ENCODE measurements at places on chromosomes 3 and 15.
A peak's percentile ranks its signal among the peaks of the same experiment; 100 is the strongest.

DNA sequence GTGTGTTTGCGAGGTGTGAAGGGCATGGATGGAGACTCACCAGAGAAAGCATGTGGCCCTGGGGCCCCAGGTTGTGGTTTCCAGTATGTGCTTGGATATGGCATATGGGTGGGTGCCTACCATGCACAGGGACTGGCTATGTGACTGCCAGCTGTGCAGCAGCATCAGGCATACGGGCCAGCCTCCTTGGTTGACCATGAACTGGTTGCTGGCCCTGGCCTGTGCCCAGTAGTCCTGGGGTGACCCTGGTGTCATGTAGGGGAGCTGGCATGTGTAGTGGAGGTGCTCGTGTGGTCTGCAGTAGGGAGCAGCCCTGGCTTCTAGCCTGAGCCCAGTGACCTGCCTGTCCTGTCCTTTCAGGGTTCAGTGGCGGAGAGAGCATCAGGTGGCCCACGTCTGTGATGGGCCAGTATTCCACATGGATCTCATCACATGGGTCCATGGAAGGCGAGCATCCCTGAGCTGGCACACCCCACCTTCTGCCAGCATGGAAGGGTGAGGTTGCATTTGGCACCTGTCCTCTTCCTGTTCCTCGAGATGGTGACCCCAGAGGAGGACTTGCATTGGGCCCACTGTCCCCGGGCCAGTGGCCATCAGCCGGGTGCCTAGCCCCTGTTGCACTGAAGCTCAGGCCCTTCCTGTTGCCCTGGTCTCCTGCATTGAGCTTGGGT lies 228.9 kb downstream of the SNRPN start:
- no peak for DNase-seq

DNA sequence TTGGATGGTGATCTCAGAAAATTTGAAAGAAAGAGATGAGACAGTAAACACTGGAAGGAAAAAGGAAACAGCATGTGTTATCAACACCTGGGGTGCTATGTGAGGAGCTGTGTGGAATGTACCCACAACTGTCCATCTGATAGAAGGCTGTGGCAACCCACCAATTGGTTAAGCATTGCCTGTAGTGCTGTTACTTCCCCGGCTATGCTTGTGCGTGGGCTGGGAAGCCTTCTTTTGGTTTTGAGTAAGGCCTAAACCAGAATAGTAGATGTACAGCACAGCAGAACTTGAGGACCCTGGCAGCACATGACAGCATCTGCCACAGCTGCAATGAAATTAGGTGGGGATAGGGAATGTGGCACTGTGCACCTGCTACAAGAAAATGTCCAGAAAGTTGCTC lies 184.5 kb downstream of the FHIT start:
- no peak for DNase-seq

DNA sequence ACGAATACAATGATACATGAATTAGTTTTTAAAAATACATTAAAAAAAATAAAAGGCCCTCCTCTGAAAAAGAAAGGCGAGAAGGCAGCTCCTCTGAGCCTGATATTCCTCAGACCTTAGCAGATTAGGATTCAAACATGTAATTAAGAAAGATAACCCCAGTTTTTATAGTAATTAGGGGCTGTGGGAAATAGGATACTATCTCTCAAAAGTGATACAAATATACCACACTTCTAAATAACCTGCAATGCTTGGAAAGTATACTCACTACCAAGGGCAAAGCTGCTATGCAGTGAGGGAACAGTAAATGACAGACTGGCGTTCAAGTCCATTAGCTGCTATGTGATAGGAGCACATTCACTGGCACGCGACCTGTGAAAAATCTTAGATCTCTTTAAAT lies 445.1 kb downstream of the FOXP1 start:
- DNase-seq: no peak

- DNase-seq: peak; percentile 33
Observed at GRCh38 chr3:53195602-53196574, 34.9 kb downstream of the PRKCD start.

DNA sequence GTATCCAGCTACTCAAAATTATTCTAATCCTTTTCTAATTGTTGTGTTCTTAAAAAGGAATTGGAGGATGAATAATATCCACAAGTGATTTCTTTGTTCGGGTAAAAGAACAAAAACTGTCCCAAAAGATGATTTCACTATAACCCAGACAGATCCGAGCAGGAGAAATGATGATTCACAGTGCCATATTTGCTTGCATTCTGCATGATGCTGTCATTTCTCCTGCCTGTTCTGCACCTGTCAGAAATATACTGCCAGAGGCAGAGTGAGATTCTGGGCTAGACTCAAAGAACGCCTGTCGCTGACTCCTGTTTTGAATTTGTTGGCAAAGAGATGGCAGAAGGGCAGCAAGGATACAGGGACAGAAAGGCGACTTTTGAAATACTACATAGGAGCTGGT lies 34.7 kb upstream of the SLC24A5 start:
- no peak for DNase-seq

DNA sequence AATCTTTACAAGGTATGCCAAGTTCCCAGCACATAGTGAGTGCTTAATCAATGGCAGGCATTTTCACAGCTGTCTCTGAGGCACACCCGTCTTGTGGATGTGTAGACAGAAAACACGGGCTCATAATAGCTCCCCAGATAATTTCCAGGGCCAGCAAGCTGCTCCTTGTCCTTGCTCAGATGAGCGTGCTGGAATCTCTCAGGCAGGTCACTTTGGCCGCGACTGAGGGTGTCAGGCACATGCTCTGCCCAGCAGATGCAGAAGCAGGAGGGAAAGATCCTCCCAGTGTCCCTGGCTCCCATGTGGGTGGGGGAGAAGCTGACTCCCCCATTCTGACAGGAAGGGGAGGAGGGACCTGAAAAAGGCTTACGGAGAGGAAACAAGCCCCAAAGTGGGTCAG lies 35.6 kb upstream of the SLC6A1 start:
- no peak for DNase-seq

- DNase-seq: no peak
Observed at GRCh38 chr3:60303160-60303559, 948.1 kb downstream of the FHIT start.

- DNase-seq: no peak
Observed at GRCh38 chr3:46469680-46470357, 5.1 kb upstream of the LTF start.

DNA sequence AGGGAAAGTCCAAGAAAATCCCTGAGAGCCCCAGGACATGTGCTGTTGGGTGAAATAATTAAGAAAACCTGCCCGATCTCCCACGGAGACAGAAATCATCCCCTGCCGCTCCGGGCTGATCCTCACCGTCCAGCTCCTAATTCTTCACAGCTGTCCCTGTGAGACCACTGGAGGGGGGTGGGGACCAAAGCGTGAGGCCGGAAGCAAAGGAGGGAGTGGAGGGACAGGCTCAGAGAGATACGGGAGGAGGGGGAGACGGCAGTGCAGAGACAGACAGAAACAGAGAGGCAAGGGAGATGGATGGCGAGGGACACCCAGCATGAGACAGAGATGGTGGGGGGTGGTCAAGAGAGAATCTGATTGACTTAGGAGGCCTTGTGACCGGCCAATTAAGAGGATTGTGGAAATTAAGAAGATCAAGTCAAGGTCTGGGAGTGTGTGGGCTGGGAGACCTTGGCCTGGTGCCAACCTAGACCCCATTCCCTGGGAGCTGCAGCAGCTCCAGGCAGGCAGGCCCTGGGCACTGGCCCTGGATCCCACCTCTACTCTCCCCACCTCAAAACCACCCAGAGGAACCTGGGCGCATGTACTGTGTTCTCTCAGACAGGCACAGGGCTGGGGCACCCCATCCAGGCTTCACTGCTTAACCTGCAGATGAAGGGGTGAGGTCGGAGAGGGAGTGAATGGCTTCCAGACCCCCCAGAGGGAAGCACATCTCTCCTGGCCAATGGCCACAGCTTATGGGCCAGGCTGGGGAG lies 113.2 kb upstream of the ALDH1A3 start:
- DNase-seq: no peak

GRCh38 chr3:78706906-78707523 lies 1060.8 kb downstream of the ROBO1 start:
- no peak for DNase-seq

GRCh38 chr3:194081826-194082225 lies 54.1 kb upstream of the HES1 start:
- DNase-seq: no peak

GRCh38 chr3:126570103-126570541 lies 11.4 kb upstream of the C3orf22 start:
- no peak for DNase-seq

- DNase-seq: no peak
Observed at GRCh38 chr15:90750186-90750585, 33.0 kb downstream of the BLM start.

DNA sequence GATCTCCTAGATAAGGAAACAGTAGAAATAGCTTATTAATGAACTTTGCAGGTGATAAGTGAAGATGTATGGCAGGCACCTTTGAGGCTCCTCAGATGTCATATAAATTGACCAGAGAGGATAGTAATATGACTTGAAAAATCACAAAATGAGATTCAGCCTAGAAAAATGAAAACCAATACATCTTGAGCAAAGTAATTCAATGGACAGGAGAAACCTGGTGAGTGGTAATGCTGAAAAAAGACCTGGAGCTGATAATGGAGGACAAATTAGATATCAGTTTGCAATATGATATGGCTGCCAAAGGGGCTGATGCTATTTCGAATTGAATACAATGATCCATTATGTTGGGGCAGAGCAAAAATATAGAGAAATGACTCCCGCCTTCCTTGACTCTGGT lies 103.9 kb downstream of the LSAMP start:
- no peak for DNase-seq

- DNase-seq: no peak
Observed at GRCh38 chr3:171028779-171029232, 2.3 kb upstream of the SLC2A2 start.

DNA sequence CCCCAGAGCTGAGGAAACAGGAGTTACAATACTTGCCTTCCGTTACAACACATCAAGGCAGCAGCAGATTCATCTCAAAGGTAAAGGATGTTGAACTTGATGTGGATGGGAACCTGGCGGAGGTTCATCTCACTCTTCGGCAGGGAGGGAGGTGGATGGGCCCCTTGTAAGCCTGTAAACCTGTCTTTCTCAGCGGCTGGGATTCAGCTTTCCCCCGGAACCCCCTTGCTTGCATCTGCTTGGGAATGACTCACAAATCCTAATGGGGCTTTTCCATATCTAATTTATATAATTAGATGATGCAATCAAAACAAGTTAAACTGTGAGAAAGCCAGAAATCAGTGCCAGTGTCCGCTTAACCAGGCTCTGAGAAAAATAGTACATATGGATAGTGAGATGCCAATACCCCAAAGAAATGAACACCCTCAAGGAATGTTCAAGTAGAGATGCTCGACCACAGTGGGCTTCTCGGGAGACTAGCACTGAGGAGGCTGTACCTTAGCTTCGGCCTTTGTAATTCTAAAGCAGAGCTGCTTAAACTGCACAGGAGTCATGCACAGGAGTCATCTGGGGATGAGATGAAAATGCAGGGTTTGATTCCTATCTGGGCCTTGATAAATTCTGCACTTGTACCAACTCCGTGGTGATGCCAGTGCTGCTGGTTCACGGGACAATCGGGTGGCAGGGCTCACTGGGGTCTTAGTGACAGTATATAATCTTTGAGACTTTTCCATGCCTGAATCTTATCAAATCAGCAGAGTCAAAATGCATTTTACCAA lies 2.2 kb upstream of the FAM240A start:
- no peak for DNase-seq

DNA sequence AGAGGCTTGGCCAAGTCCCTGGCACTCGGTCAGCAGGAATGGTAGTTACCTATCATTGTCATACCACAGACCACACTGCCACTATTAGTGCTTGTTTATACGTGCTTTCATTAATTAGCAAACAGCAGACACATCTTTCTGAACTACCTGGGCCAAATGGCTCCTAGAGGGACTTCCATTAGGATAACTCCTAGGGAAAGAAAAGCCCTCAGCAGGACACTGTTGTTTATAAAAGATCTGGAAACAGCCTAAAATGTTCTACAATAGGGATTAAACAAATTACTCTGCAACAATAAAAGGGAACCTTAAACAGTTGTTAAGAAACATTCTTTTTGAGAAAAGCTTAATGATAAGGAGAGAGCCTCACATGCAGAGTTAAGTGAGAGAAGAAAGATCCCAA lies 38.5 kb downstream of the ARHGEF3 start:
- DNase-seq: peak; percentile 63

DNA sequence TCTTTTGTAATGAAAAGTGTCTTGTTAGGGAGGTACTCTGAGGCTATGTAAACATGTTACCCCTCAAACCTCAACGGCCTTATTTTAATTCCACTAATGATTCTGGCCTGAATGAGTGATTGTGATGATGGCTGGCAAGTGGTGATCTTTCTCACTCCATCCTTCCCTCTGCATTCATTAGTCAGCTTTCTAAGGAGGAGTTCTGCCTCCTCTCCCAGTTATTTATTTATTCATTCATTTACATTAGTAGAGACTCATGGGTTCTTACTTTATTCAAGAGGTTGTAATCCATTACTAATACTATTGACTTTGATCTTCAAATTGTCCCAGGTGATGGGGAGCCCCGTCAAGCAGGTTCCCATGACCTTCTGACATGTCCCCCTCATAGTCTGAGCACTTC lies 35.3 kb downstream of the GNB5 start:
- no peak for DNase-seq

- DNase-seq: no peak
Observed at GRCh38 chr15:90603893-90604292, 74.2 kb downstream of the CRTC3 start.

DNA sequence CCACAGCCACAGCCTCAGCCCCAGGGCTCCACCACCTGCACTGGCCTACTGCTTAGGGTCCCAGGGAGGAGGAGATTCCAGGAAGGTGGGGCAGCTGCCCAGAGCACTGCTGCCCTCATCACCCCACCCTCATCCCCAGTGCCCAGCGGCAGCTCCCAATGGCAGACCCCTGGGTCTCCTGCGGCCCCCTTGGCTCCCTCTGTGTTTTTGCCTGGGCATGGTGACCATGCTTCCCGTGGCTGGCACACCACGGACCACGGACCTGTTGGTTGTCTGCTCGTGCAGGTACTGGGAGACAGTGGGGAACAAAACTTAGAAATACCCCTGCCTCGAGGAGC lies 2.7 kb downstream of the CHST13 start:
- DNase-seq: no peak

GRCh38 chr3:46626039-46626438 lies 13.7 kb downstream of the FAM240A start:
- DNase-seq: no peak

- DNase-seq: no peak
Observed at GRCh38 chr3:161050935-161051334, 54.2 kb downstream of the B3GALNT1 start.

GRCh38 chr15:92693691-92694331 lies 38.2 kb upstream of the FAM174B start:
- no peak for DNase-seq

- DNase-seq: no peak
Observed at GRCh38 chr3:74850381-74850780, 235.9 kb upstream of the CNTN3 start.

- no peak for DNase-seq
Observed at GRCh38 chr3:131543714-131544113, 40.9 kb upstream of the MRPL3 start.

DNA sequence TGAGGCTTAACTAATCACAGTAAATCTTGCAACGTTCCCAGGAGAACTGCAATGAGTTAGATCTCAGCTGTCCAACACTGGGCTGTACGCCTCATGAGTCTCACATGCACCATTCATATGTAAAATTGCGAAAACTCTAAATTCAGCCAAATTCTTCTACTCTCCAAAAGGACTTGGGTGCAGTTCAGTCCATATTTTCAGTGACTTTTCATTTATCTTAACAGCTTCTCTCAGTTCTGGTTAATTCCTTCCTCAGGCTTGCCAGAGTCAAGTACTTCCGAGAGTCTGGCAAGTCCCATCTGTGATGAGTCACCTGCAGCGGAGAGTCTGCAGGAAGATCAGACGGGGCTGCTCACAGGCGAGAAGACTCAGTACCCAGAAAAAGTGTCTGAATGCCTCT lies 11.5 kb downstream of the CCDC80 start:
- DNase-seq: peak; percentile 61
